ENCODE measurements at places on chromosomes 13 and 19.

DNA sequence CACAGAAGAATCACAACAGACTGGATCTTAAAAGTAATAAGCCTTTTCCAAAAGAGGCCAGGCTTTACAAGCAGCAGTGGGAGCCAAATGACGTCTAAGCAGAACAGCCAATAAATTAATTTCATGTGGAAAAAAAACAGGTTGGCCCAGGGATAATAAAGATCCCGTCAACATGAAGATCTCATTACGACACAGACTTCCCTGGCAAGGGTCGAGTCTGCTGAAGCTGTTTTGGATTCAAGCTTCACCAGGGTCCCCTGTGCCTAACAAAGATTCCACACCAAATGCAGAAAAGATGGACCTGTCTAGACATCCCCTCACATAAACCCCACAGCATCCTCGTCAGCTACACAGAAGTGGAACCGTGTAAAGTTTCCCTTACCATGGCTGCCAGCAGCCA lies 215.1 kb upstream of the ZNF507 start:
- no peak for DNase-seq

DNA sequence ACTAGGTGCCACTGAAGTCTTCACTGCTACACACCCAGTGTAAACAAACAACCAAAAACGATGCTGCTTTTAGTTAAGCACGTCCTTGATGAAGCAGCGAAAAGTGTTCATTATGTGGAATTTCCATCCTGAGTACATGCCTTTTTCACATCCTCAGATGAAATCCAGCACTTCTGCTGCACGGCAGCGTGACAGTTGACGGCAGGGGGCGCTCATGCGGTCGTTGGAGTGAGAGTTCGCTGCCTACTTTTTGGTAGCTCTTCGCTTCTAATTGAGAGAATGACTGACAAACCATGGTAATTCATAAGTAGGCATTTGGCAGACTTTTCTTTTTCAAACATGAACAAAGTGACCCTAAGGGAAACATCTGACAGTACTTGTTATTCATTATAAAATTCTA lies 1124.9 kb downstream of the EFNB2 start:
- no peak for DNase-seq

DNA sequence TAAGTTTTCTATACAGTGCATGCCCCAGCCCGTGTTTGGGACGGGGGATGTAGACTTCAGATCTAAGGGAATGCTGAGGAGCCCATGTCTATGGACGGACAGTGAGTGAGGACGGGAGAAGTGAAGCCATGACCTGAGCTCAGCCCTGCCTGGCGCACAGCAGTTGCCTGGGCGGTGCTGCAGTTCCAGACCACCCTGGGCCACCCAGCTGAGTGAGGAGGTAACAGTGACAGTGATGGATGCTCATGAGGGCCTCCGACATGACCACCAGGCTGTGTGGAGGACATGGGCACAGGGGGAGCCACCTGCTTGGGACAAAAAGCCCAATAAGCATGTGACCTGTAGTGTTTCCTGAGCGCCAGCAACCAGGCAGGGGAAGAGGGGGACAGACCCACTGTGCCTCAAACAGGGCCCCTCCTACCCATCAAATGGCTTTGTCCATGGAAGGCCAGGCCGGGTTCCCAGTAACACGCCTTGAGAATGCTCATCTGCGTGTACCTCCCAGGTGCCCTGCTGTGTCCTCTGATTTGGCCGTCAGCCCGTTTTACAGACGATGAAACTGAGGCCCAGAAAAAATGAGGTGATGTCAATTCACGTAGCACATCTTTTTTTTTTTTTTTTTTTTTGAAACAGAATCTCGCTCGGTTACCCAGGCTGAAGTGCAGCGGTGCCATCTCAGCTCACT lies 22.6 kb downstream of the NOSIP start:
- DNase-seq: no peak

DNA sequence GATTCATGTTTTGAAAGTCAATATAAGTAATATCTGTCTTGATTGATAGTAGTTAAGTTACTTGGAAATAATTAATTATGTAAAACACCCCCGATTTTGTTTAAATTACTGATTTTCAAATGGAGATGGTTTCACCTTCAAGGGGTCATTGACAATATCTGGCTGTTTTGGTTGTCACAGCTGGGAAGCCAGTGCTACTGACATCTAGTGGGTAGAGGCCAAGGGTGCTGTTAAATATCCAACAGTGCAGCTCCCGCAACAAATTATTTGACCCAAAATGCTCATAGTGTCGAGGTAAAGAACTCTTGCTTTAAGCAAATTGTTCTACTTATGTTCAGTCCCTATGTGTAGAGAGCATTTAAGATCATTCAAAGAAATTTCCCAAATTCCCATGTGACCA lies 50.6 kb upstream of the PCDH20 start:
- DNase-seq: no peak

DNA sequence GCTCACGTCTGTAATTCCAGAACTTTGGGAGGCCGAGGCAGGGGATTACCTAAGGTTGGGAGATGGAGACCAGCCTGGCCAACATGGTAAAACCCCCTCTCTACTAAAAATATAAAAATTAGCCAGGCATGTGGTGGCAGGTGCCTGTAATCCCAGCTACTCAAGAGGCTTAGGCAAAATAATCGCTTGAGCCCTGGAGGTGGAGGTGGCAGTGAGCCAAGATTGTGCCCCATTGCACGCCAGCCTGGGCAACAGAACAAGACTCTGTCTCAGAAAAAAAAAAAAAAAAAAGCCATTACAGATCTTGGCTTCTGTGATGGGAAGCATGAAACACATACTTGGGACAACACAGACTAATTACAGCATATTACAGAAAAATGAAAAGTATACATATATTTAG lies 1404.5 kb upstream of the SPRY2 start:
- DNase-seq: no peak

GRCh38 chr13:74084375-74084935 lies 49.7 kb downstream of the KLF12 start:
- no peak for DNase-seq

GRCh38 chr13:33918199-33918932 lies 100.4 kb downstream of the RFC3 start:
- DNase-seq: no peak

DNA sequence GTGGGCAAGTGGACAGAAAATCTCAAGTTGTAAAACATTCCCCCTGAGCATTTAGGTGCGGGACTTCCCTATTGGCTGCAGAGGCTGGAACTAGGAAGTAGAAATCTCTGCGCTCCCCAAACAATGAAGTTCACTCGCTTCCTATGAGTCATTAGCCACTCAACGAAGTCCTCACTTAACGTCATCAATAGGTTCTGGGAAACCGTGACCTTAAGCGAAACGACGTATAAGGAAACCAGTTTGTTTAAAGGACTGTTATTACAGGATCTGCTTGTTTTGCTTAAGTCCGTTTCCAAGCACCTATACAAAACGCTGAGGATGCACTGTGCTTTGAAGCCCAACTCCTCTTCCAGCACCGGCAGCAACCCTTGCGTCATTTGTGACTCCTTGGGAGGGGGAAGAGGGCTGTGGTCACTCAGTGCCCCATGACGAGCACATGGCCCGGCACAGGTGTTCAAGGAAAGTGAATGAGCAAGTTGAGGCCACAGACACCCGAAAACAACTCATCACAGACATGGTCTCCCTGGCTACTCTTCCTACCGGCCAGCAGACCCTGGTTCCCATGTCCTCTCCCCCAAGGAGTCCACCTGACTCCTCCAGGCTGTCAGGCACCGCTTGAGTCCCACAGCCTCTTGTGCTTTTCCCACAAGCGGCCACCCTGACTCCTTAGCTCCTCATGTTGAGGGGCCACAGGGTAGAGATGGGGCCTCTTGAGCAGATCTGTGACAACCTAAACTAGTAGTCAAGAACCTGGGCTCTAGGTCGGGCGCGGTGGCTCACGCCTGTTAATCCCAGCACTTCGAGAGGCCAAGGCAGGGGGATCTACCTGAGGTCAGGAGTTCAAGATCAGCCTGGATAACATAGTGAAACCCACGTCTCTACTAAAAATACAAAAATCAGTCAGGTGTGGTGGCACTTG lies 4.8 kb downstream of the RPS16 start:
- DNase-seq: no peak

DNA sequence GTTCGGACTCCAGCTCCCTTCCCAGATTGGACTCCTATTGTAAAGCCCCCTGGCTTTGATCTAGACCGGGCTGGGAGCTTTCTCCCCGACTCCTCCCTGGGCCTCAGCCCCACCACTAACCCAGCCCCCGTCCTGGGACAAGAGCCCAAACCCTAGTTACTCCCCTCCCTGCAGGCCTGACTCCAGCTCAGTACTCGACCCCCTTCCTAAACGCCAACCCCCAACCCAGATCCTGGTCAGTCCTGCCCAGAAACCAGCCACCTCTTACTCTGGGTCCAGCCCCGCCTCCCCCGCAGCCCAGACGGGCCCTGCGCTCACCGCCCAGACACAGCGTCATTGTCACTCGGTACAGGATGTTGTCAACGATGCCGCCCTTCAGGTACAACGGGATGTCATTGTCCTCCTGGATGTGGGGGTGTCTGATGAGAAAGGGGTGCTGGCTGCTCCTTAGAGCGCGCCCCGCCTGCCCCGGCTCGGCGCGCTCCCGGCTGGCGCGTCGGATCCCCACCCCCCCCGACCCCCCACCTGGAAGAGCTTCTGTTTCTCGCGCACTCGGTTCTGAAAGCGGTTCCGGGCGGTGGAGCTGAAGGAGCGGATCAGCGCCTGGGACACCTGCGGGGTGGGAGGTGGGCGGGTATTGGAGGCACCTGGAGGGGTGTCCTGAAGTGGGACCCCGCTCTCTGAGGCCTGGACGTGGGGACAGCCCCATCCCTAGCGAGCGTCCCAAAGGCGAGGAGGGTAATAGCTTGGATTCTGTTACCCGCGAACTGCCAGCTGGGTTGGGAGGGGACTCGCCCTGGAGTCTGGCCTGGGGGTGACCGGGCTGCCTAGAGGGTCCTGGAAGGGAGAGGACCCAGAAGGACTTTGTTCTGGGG lies 866 bp downstream of the COX7A1 start:
- no peak for DNase-seq

- no peak for DNase-seq
Measured at GRCh38 chr13:40660141-40660664, 6.2 kb downstream of the FOXO1 start.

DNA sequence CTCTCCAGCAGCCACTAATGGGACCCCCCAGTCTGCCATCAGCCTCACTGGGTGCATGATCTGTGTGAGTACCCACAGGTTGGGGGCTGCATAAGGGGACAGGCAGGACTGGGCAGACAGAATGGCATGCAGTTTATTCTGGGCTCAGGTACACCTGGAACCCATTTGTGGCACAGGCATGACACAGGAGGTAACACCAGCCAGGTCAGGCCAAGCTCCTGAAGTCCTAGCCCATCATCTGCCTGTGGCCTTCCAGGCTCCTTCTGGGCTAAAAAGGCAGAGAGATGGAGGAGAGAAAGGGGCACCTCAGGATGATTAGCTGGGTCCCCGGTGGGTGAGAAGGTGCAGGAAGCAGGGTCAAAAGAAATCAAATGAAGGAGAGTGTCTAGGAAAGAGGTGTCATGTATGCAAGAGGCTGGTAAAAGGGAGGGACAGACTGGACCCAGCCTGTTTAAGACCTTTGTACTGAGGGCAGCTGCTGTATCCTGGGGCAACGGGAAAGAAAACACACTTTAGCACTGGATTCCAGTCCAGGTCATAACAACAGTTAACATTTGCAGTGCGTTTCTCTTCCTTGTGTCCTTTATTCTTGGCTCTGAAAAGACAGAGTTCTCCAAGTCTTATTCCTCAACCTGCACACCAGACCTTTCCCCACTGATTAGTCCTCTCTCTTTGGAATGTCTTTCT lies 20.2 kb upstream of the DGKH start:
- DNase-seq: no peak

GRCh38 chr13:42153199-42154113 lies 105.0 kb downstream of the DGKH start:
- DNase-seq: no peak

- DNase-seq: no peak
Measured at GRCh38 chr19:36196249-36196648, 18.2 kb downstream of the ZNF565 start.

- no peak for DNase-seq
Measured at GRCh38 chr19:54429176-54429495, 13.9 kb downstream of the TTYH1 start.

- no peak for DNase-seq
Measured at GRCh38 chr13:44048326-44048725, 168.6 kb downstream of the LACC1 start.

GRCh38 chr19:4206818-4207484 lies 22.4 kb upstream of the EBI3 start:
- DNase-seq: no peak

DNA sequence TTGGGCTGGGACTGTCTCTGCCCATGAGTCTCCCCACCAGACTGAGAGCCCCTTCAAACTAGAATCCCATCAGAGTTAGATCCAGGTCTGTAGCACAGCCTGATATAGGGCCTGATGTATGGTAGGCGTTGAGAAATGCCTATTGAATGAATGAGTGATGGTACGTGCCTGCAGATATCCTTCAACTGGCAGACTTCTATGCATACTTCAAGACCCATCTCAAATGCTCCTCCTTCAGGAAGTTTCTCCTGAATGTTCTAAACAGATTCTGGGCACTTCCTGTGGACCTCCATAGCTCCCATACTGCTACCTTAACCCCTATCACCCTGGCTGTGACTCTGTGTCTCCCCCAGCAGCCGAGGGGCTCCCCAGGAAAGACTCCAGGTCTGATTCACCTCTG lies 48.2 kb downstream of the KCNC3 start:
- DNase-seq: no peak

DNA sequence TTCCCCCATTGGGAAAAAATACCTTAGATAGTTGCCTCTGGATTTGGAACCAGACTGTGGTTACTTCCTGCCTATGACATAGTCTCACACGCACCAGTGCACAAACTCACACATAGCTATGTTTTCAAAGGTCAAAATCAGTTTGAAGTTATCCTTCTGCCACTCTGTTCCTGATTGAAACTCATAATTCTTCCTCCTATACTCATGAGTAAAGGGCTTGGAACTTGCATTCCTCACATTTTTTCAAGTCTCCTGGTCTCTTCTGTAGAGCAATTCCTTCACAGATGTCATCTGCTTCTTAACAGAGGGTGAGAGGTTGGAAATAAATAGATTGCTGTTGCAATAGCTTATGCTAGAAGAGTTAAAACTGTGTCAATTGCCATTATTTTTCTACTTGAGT lies 18.6 kb upstream of the POSTN start:
- no peak for DNase-seq

DNA sequence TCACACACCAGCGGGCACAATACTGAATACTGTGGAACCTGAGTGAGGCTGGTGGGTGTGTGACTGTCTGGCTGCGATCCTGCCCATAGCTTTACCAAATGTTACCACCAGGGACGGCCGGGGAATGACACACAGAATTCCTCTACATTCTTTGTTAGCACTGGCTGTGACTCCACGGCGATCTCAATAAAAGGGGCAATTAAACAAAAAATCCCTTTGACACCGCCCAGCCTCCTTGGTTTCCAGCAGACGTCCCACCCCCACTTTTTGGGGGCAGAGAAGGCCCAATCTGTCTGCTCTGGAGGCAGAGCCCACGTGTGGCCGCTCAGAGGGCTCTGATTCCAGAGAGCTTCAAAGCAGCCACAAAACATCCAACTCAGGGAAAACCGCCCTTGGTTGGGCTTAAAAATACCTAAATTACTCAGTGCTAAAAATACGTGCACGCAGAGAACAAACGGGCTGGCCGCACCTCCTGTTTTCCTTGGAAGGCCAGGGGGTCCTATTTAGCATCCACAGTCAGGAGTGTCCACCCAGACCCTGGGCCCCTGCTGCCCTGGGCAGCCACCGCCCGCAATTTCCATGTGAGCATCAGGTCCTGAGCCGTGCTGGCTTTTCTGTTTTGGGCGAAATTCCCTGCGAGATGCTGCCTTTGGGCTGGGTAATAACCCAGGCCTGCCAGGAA lies 47.8 kb downstream of the GADD45B start:
- no peak for DNase-seq

- no peak for DNase-seq
Measured at GRCh38 chr13:93244918-93245280, 18.3 kb downstream of the GPC6 start.

- DNase-seq: no peak
Measured at GRCh38 chr19:16921766-16922591, 33.2 kb downstream of the F2RL3 start.

Data from cortex of kidney (tissue), 1 donor.